ENCODE measurements at places on chromosomes 7 and 10.
A peak's percentile ranks its signal among the peaks of the same experiment; 100 is the strongest.

- no peak for DNase-seq
Measured at GRCh38 chr10:78811174-78811573, 257.6 kb upstream of the ZMIZ1 start.

GRCh38 chr7:25124465-25125136 lies 459 bp downstream of the CYCS start:
- DNase-seq: no peak

- no peak for DNase-seq
Measured at GRCh38 chr7:30743371-30744074, 8.4 kb upstream of the INMT start.

- no peak for DNase-seq
Measured at GRCh38 chr10:22148961-22149360, 68.9 kb downstream of the EBLN1 start.

- no peak for DNase-seq
Measured at GRCh38 chr10:97522071-97522470, 23.3 kb downstream of the UBTD1 start.

DNA sequence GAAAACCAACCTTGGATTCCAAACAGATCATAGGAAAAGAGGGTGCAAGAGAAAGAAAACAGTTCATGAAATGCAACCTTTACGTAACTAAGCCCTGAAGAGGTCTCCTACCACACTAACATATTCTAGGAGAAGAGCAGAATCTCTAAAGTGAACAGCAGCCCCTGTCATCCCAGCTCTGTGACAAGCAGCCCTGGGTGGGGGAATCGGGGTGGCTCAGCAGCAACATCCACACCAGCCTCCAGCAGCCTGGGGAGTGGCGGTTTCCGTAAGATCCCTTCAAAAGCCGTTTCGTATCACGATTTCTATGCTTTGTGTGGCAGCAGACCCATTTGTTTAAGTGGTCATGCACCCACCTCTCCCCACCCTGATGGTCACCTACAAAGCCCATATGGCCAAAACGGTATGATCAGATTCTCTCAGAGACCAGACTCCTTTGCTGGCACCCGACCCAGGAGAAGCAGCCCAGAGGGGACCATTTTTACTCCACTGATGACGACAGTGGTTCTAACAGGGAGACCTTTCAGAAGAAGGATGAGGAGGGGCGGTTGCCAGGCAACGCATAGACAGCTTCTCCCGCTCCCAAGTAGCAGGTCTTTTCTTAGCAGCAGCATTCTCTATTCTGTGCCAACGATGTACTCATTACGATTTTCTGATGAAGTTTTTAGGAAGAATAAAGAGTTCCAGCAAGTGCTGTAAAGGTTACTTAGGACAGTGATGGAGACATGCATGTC lies 300.6 kb downstream of the DNAJB6 start:
- no peak for DNase-seq

DNA sequence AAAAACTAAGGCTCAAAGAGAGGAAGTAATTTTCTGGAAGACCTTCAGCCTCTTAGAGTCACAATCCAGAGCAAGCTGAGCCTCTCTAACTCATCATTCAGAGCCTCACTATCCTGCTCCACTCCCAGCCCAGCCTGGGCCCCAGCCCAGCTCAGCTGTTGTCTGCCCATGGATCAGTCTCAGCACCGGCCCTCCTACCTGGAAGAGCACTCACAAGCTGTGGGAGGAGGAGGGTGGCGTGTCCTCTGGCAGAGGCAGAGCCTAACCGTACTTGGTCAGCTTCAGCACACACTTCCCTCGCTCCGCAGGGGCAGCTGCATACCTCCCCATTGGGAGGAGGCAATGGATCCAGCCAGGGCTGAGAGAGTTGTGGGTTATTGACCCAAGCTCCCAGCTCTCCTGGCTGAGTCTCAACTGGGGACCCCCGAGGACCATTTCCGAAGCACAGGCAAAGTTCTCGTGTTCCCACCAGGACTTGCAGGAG lies 66.7 kb upstream of the GPR26 start:
- DNase-seq: no peak

- DNase-seq: no peak
Measured at GRCh38 chr10:123721441-123722049, 55.4 kb downstream of the GPR26 start.

DNA sequence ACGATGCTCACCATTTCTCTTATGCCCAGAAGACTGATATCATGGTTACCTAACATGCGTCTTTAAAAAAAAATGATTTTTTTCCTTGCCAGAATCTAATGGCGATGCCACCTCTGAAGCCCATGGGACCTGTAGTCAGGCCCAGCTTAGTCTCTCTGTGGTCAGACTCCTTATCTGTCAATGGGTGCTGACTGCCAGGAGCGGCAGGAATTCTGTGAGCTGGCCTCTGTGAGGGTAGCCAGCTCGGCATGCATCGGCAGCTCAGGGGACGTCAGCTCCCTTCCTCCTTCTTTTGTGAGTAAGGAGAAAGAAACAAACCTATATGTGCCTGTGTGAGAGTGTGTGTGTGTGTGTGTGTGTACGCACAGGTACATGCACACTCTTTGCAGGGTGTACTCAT lies 49.9 kb upstream of the ZRANB1 start:
- no peak for DNase-seq

DNA sequence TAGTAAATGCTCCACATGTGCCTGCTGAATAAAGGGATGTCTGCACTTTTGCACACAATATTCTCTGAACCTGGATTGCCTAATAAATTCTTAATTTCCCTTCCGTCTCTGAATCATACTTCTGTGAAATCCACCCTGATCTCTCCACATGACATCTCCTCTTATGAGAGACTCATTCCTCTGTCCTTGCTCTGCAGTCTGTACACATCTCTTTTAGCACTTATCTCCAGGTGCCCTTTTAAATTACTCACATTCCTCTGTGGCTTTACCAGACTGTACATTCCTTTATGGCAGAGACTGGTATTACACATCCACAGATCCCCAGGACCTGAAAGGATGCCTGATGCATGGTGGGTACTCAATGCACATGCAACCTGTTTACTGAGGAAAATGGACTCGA lies 527.6 kb downstream of the PHTF2 start:
- DNase-seq: no peak

DNA sequence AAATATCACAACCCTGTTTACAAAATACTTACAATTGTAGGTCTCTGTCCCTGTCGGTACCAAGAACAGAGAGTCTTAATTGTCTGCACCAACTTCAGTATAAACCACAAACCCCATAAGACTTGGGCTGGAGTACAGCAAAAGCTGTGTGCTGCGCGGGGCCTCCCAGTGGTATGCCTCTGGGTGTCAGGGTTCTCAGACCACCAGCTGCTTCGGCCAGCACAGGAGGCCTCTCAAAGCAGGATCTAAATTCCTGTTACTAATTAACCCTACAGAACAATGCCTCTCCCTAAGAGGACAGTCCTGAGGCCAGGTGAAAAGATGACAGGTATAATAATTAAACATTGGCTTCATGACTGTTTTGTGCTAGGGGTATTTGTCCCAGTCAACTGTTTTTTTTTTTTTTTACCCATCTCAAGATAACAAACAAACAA lies 957 bp upstream of the SVIL start:
- DNase-seq: peak; percentile 32

GRCh38 chr7:142476077-142476476 lies 218.2 kb upstream of the PRSS58 start:
- DNase-seq: no peak

GRCh38 chr7:5451391-5451790 lies 27.8 kb upstream of the TNRC18 start:
- DNase-seq: no peak

DNA sequence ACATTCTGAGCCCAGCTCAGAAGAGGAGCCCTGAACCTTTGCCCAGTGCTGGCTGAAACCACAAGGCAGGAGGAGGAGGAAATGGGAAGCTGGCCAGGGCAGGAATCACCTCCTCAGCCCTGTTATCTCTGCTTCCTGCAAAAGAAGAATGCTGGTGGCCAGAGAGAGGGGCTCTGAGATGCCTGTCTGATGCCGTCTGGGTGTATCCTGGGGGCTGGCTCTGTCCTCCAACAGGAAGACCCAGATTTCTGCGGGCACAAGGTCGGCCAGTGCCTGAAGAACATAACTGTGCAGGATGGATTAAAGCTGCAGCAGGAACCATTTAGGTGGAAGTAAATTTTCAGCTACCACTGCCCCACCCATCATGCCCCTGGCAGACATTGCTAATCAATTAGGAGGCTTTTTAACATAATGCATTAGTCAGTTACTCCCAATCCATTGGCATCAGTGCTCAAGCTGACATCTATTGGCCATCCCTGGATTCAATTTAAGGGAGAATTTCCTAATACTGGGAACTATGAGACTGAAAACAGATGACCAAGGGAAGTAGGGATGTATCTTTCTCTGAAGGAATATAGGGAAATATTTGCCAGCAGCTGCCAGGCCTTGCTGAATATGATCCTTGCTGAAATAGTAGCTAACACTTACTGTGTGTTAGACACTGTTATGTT lies 67.7 kb downstream of the COL13A1 start:
- DNase-seq: no peak

DNA sequence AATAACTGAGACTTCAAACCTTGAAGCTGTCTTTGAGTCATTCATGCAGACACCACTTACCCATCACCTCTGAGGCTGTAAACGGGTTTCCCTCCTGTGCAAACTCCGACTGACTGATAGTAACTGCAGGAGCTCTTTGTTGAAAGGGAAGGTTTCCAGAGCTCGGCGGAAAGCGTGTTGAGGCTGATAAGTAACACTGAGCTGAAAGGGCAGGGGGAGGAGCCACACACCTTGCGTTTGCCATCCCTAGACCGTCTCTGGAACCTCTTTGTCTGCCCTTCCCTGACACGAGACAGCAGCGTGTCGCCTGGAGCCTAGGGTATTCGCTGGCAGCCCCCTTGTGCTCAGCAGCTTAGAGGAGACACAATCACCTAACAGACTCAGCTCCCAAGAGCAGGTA lies 134.0 kb downstream of the PAXIP1 start:
- no peak for DNase-seq

DNA sequence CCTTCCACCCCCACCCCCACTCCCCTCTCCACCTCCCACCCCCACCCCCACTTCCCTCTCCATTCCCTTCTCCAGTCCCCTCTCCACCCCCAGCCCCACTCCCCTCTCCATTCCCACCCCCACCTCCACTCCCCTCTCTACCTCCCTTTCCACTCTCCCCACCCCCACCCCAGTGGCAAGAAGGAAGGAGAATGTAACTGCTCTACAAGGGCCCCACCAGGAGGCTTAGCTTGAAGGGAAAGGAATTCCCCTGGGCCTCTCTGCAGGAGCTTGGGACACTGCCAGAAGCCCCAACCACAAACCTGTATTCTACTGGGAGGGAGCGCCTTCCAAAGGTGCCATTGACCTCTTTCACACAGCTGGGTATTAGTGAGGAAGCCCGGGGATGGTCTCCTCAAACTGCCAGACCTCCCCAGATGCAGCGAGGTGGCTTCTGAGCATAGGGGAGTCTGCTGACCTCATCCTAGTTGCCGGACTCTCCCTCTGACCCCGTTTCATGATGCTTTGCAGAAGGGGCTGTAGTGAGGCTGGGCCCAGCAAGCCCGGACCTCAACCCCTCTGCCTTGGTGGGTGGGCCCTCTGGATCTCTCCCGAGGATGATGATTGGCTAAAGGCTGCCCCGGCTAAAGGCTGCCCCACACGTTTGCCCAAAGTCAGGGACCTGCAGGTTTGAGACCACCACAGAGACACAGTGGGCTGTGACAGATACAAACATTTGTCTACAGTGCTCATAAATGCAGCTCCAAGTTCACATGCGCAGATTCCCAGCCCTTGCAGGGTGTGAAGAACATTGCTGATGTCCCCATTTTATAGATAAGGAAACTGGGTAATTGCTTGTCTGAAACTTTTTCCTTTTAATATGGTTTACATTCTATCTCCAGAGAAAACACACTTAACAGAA lies 2.9 kb downstream of the DEPP1 start:
- DNase-seq: no peak

GRCh38 chr10:69888882-69889584 lies 87.3 kb downstream of the COL13A1 start:
- no peak for DNase-seq

GRCh38 chr7:155395176-155395797 lies 62.6 kb upstream of the EN2 start:
- DNase-seq: no peak

DNA sequence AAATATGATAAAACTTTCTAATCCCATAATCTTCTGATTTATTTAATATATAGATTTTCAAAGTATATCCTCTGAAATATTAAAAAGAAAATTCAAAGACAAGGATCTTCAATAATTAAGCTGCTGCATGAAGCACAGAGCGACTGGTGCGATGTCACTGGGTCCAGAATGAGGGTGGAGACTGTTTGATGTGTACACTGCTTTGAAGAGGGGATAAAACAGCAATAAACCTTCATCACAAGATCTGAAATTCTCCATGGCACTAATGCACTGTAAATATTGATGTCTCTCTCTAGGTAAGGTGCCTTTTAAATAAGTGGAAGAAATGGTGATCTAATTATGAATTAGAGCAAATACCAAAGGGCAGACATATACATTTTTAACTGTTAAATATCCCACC lies 337.8 kb downstream of the PARD3 start:
- no peak for DNase-seq

DNA sequence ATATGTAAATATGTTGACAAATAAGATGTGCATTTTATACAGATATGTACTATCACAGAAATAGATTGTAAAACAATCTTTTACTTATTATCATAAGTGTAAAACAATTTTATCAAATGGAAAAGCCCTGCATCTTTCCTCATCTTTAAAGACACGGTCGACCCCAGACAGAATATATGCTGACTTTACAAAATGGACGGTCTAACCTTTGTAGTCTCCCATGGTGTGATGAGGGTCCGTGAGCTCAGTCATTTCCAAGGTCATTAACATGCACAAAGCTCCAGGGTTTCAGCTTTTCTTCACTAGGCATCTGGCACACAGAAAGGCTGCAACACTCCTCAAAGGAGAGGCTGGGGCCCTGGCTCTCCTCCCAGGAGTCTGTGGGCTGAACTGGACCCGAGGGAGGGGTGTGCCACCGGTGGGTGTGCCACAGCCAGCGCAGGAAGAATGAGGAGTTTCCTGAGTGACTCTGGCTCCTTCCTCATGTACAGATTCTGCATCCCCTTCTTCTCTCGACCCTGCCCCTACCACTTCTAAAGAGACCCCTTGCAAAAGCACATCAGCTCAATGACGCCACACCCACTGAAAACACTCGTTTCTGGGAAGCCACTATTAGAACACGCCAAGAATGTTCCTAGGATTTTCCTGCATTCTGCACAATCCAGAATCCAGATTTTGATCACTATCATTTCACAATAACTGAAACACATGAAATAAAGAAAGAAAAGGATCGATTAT lies 26.2 kb upstream of the ABLIM1 start:
- DNase-seq: no peak

DNA sequence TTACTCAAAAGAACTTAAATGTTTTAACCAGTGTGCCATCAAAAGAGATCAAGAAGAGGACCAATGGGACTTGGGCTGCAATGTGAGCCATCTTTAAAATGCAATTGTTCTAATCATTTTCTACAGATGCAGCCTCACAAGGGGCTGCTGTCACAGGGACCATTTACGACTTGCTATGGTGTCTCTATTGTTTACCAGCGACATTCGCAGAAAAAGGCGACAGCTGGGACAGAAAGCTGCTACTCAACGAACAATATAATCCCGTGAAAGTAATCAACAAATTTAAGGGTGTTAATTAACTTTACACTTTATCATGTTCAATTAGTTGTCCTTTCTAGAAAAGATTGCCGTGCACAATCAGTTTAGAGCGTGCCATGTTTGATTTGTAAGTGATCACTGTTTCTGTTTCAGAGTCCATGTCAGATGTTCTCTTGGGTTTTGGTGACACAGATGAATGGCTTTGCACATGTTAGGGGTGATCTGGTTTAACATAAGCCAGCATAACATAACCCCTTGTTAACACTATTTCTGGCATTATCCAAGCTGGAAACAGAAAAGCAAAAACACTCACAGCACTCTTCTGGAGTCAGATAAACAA lies 110.8 kb downstream of the HIBADH start:
- DNase-seq: no peak

GRCh38 chr10:122696687-122697086 lies 3.0 kb downstream of the C10orf120 start:
- DNase-seq: no peak

Data from T-helper 22 cell (primary cell).